ENCODE measurements at places on chromosomes 3 and 15.

GRCh38 chr3:33334364-33334763 is 57.1 kb downstream of the FBXL2 start:
- no peak for DNase-seq

DNA sequence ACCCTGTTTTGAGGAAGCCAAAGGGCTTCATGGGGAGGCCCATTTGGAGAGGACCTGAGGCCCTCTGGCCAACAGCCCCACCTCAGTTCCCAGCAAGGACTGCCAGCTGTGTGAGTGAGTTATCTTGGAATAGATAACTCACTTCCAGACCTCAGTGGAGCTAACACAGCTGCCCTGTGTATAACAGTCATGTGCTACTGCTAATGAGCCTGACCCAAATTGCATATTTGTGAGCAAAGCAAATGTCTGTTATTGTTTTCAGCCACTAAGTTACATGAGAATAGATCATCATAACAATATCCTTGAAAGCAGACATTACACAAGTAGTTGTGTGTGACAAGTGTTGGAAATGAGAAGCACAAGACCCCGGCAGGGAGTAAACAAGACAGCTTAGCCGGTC is 355.8 kb downstream of the MCTP2 start:
- no peak for DNase-seq

GRCh38 chr15:74062671-74063070 is 19.7 kb downstream of the GOLGA6A start:
- DNase-seq: no peak

GRCh38 chr15:44414001-44414400 is 13.4 kb upstream of the CTDSPL2 start:
- DNase-seq: no peak

- no peak for DNase-seq
These were observed 115.9 kb upstream of the EPHA3 start for GRCh38 chr3:88991496-88991895.

- no peak for DNase-seq
These were observed 392.6 kb downstream of the ZPLD1 start for GRCh38 chr3:102827386-102827785.

- DNase-seq: no peak
These were observed 69.3 kb downstream of the TBC1D2B start for GRCh38 chr15:78007964-78008886.

GRCh38 chr3:69443457-69443920 is 57.6 kb upstream of the FRMD4B start:
- DNase-seq: no peak

- no peak for DNase-seq
These were observed 9.5 kb downstream of the ZNF280D start for GRCh38 chr15:56723787-56724186.

DNA sequence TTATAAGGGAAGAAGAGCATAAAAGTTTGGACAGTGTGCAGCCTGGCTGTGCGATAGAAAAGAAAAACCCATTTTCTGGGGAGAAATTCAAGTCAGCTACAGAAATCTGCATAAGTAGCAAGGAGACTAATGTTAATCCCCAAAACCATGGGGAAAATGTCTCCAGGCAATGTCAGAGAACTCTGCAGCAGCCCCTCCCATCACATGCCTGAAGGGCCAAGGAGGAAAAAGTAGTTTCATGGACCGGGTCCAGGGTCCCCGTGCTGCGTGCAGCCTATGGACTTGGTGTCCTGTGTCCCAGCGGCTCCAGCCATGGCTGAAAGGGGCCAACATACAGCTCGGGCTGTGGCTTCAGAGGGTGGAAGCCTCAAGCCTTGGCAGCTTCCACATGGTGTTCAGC is 28.3 kb upstream of the COLQ start:
- DNase-seq: no peak

DNA sequence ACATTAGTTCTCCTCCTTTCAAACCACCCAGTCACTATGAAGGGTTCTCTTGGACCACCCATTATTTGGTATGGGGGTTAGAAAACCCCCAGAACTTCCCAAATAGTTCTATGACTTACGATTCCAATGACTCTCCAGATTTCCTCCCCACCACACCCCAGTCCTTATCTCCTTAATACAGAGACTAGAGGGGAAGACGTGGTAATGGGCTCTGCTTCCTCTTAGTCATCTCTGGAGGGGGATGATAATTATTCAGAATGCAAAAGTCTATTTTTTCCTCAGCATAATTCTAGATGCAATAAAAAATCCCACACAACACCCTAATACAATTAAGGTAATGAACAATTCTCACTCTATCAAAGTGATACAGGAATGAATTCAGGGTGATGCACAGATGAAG is 48.9 kb upstream of the CFAP161 start:
- no peak for DNase-seq

GRCh38 chr15:78673476-78673875 is 32.5 kb upstream of the CHRNB4 start:
- no peak for DNase-seq

DNA sequence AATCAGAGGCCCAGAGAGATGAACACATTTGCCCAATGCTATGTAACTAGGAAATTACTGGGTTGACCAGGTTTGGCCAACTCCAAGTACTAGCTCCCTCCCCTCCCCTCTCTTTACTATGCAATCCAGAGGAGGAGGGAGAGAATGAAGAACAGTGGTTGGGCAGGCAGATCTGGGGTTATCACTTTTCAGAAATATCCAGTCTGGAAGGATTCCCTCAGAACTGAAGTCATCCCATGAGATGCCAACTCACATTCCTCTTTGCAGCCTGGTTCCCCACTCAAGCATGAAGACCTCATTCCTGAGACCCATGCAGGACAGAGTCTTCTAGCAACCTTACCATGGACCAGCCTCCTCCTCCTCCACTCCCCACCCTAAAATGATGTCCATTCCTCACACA is 201.1 kb downstream of the TLE3 start:
- DNase-seq: no peak

All from stimulated activated CD8-positive, alpha-beta memory T cell treated with anti-CD3 and anti-CD28 coated beads, Interleukin-15, amount 100 ng/mL, for 48 hours (primary cell).